ENCODE measurements at places on chromosomes 6 and 20.

DNA sequence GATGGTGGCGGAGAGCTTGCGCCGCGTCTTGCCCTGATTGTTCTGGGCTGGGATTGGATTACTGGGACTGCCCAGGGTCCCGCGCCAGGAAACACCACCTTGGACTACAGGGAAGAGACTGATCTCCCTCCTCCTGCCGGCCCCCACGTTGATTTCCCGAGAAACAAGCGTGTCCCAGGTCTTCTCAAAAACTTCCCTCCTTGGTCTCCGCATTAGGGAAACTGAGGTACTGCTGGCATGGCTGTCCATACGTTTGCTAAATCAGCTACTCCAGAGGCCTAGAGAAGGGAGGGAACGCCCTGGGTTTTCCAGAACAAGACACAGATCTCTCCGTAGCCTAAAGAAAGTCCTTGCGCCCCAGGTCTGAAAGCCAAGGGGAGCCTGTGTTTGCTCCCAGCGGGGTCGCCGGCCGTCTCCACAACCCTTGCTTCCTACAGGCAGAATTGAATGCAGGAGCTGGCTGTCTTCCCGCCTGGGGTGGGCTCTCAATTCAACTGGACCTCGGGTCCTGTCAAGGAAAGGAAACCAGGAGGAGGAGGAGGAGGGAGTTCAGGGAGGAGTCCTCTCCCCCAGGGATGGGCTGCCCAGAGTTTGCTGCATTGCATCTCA lies 29.2 kb downstream of the TFAP2A start:
- DNase-seq, result no peak

DNA sequence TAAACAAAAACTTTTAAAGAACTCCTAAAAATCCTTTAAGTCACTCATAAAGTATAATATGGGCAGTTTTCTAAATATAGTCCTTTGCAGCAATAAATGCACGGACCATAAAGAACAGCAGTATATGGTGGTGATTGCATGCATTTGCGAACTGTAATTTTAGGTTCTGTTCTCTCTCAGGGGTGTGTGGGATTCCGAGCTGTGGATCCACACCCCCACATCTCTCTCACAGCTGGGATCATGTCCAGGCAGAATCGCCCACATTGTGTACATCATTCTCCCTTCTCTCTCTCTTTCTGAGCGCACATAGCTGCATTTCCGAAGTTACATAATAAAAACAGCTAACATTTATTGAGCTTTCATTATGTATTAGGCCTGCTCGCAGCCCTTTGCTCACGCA lies 28.6 kb downstream of the SLC52A3 start:
- no peak for DNase-seq

- DNase-seq, result peak; percentile 76
Measured at GRCh38 chr6:124962639-124963415, 590 bp downstream of the RNF217 start.

- no peak for DNase-seq
Measured at GRCh38 chr6:38396209-38396608, 243.5 kb downstream of the BTBD9 start.

GRCh38 chr6:140782941-140783340 lies 1349.8 kb upstream of the GJE1 start:
- DNase-seq, result no peak

DNA sequence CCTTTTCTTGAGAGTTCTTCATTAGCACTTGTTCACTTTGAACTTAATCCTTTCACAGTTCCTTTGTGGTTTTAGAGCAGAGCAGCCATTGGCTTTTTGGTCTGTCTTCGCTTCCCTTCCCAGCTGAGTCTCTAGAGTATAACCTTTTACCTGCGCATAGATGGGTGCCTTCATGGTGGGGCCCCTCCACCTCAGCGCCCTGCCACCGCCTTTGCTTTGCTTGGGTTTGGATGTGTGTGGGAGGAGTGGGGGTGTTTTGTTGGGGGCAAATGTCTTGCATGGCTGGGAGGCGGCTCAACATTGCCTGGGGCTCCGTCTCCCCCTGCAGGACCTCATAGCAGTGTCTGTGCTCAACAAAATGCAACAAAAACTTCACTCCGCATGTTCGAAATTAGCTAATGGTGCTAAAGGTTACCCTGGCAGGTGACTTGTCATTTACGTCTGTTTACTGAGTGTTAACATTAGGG lies 11.9 kb downstream of the PYGB start:
- DNase-seq, result peak; percentile 92

- DNase-seq, result no peak
Measured at GRCh38 chr20:61879303-61879620, 186.4 kb downstream of the TAF4 start.

- peak; percentile 88 for DNase-seq
Measured at GRCh38 chr6:35396991-35397390, 54.6 kb downstream of the PPARD start.

- no peak for DNase-seq
Measured at GRCh38 chr20:24361541-24361940, 107.9 kb upstream of the SYNDIG1 start.

- no peak for DNase-seq
Measured at GRCh38 chr6:34468378-34468892, 2.6 kb downstream of the PACSIN1 start.
